ENCODE measurements at places on chromosomes 3 and 15.

DNA sequence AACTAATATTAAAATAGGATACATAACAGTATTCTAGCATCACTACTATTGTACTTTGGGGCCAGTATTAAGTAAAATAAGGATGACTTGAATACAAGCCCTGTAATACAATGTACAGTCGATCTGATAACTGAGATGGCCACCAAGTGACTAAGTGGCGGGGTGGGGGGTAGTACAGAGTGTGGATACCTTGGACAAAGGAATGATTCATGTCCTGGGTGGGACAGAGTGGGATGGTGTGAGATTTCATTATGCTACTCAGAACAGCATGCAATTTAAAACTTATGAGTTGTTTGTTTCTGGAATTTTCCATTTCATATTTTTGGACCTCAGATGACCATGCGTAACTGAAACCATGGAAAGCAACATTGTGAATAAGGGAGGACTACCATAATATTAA, 46.0 kb downstream of the SLC7A14 start:
- no peak for DNase-seq

DNA sequence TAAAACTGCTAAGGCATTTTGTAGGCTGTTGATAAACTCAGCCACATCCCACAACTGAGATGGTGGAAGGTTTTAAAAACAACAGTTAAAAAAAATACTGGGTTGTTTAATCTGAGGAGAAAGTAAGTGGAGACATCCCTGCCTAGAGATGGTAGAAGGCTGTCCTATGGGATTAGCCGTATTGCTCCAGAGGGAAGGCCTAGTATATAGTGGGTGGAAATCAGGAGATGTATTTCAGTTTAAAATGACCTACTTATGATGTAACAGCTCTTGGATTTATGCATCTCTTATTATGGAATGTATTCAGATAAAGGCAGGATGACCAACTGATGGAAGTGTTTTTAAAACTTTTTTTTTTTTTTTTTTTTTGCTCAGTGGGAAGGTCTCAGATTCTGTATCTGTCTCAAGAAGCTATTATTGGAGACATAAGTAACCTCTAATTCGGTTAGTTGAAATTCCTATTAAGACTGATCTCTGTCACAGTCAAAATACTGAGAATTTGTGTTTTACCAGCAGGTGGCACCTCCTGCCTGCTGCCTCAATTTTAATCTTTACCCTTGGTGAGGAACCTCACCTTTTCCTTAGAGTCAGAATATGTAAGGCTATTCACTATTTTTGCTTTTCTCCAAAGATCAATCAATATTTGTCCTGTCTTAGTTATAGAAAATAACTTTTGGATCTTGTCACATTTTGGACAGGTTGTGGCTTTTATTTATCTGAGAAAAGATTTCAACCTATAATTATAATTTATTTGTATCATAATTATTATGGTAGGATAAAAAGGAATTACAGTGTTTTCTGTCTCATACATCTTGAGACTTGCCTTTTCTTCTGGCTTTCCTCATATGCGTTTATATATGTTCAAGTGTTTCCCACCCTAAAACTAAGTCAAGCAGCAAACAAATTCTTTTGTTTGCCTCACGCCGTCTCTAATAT, 63.0 kb downstream of the VPS8 start:
- no peak for DNase-seq

- no peak for DNase-seq
Measured at GRCh38 chr3:100075196-100075595, 39.1 kb downstream of the FILIP1L start.

- DNase-seq: no peak
Measured at GRCh38 chr15:91936927-91937326, 83.4 kb downstream of the SLCO3A1 start.

- no peak for DNase-seq
Measured at GRCh38 chr3:69838217-69838616, 99.0 kb downstream of the MITF start.

GRCh38 chr3:175651716-175652115, 792.6 kb downstream of the NAALADL2 start:
- DNase-seq: no peak

DNA sequence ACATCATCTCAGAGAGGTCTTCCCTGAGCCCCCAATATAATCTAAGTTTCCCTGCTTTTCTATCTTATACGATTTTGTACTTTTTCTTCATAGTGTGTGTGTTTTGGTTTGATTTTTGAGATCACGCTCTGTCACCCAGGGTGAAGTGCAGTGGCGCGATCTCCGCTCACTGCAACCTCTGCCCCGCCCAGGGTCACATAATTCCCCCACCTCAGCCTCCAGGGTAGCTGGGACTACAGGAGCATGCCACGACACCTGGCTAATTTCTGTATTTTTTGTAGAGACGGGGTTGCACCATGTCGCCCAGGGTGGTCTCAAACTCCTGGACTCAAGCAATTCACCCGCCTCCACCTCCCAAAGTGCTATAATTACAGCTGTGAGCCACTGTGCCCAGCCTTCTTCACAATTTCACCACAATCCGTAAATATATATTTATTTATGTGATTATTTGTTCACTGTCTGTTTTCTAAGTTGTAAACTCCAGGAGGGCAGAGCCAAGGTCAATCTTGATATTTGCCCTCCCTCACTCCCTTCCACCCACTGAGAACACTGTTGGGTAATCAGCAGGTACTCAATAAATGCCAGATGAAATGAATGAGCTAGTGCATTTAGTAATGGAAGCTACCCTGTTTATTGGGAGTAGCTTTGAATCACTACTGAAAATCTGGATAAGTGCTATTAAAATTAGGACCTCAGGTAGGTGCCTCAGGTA, 547 bp upstream of the KNSTRN start:
- no peak for DNase-seq

DNA sequence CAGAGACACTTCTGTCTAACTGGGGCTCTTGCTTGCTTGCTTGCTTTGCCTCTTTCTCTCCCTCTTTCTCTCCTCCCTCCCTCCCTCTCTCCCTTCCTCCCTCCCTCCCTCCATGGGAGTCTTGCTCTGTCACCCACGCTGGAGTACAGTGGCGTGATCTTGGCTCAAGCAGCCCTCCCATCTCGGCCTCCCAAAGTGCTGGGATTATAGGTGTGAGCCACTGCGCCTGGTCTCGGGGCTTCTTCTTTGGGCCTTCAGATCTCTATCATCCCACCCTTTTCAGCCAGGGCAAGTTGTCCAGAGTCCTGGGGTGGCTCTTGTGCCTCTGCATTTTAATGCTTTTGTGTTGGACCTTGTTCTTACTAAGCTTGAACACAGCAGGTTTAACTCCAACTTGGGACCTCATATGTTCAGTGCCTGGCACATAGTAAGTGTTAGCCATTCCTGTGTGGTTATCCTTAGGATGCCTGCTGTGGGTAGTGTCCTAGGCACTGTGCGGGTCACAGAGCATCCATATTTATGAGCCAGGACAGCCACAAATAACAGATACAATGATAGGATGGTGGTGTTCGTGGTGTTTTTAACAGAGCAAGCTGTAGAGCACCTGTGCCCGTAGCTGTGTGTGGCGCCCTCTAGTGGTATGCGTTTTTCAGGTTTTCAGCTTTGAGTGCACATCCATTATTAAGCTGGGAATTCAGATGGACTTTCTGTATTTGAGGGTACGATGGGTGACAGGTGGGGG, 75.1 kb downstream of the CCK start:
- DNase-seq: peak; percentile 28

DNA sequence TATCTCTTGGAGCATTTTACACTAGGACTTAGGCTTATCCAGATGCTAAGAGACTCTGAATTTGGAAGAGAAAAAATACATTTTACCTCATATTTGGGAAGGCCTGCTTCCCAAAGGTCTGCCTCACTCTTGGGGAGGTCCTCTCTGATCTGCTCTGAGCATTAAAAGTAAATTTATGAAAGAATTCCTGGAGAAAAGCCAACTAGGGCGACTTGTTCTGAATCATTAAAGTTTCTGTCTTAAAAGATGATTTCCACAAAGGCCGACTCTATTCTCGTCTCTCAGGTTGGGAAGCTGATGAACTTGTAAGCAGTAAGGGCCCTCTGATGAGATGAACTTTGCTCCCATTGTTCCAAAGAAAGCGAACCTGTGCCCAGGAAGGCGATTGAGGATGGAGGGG, 48.7 kb upstream of the HES1 start:
- DNase-seq: no peak

DNA sequence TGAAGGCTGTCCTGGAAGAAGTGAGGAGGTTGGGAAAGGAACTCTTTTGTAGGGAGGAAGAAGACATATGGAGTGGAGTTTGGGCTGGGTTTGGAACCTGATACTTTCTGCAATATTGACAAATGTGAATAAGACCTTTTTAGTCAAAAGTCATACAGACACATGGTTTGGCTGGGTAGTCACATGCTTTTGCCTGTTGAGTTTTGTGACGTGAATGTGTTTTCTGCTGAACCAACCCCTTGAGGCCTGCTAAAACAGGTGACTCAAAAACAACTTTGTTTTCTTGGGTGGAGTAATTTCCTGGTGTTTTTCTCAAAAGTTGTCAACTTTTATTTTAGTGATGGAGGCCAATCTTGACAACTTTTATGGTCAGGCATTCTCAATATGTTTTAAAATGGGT, 39.4 kb upstream of the CCR4 start:
- DNase-seq: no peak

DNA sequence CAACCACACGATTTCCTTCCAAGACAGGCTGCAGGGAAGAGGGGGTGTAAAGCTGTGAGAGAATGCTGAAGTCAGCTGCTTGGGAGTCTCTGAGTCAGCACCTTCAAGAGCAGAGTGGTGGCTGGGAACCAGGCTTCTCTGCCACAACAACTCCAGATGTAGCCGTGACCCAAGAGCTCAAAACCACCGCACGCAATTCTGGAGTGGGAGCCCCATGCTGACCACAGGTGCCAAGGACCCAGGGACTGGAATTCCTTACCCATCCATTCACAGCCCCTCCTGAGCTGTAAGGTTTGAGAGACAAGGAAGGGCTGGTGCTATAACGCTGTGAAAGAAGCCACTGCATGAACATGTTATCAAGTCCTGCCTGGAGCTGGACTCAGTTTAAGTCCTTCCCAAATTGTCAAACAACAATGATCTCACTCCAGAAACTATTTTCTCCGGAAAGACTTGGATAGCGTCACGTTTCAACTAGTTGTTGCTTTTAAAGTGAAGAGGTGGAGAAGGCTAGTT, 61.4 kb downstream of the UMPS start:
- no peak for DNase-seq

DNA sequence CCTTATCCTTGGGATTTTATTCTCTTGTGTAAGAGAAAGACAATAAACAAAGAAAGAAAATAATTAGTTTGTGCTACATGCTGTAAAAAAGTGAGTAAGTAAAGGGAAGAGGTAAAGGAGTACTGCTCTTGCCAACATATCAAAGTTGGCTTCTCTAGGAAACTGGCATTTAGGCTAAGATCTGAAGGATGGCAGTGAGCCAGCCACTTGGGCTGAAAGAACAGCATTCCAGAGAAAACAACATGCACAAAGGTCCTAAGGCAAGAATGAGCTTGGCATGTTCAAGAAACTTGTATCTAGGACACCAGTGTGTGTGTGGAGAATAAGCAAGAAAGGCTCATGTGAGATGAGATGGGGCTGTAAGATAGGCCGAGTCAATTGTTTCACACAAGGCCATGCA, 245.5 kb upstream of the MANF start:
- no peak for DNase-seq

DNA sequence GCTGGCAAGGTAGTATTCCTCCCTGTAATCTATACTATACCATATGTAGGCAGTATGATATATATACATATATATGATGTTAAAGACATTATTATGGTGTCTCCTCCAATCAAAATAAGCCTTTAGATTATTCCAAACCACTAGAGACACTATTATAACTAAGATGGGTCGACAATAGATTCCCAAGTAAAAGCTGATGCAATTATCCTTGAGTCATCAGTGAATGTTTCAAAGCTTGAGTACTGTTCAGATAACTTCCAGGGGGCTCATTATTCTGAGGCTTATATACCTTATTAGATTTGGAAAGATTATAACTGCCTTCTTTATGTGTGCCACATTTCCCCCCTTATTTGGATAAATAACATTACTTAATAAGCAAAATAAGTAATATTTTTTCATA, 11.9 kb upstream of the C3orf38 start:
- no peak for DNase-seq

DNA sequence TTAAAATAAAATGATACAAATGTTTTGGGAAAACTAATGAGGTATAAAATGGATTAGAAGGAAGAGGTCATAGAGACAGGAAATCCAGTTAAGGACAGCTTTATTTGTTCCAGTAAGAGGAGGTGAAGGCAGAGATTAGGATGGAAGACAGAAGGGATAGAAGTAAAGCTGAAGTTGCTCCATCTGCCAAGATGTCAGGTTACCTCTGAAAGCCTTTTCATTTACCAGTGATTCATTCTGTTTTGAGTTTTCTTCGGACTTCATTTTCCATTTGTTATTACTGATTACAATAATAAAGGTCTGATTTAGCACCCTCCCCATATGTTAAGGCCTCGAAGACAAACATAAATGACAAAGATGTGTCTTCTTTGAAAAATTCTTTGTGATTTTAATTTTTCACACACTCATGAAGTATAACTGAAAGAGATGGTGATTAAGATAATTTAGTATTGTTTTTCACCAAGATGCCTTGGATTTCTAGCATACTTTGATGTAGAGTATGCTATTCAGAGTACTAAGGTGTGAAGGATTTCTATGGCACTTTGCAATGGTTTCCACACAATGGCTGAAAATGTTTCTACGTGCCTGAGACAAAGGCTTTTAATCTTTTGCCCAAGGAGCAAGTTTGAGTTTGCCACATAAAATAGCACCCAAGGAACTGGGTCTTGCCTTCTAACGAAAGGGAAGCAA, 75.4 kb upstream of the PLAAT1 start:
- DNase-seq: no peak

DNA sequence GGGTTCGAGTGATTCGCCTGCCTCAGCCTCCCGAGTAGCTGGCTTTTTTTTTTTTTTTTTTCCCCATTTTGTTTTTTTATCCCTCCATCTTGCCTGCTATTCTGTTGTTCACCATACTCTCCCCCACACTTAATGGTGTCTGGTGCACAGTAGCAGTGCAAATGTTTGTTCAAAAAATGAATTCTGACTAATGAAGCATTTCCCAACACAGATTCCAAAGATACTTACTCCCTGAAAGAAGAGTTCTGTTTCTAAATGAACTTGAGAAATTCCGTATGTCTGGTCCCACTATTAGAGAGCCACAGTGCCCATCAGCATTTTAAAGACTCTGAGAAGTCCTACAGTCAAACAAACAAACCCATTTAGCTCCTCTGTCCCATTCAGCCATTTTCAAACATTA, 9.5 kb downstream of the EDEM1 start:
- no peak for DNase-seq

- no peak for DNase-seq
Measured at GRCh38 chr3:170760174-170760526, 109.8 kb downstream of the RPL22L1 start.

- no peak for DNase-seq
Measured at GRCh38 chr15:63452552-63453136, 51.7 kb upstream of the USP3 start.
